ENCODE measurements at places on chromosomes 5 and 9. TPM values are rescaled to one million over a fixed set of nuclear protein-coding genes. Genes with fewer than 3 reads are reported as not detected.

The NR6A1 gene
- total RNA-seq, result 1.8 TPM

The TBCA gene
- total RNA-seq, result 147 TPM

The DEPDC1B gene
- not detected for total RNA-seq

The ADRB2 gene
- 4.2 TPM for total RNA-seq

The AJM1 gene
- 3.3 TPM for total RNA-seq

GRCh38 chr9:27247756-27248155 lies 49.2 kb downstream of the EQTN start:
- DNase-seq, result no peak

GRCh38 chr9:5879419-5880181 lies 11.1 kb upstream of the MLANA start:
- DNase-seq, result no peak

DNA sequence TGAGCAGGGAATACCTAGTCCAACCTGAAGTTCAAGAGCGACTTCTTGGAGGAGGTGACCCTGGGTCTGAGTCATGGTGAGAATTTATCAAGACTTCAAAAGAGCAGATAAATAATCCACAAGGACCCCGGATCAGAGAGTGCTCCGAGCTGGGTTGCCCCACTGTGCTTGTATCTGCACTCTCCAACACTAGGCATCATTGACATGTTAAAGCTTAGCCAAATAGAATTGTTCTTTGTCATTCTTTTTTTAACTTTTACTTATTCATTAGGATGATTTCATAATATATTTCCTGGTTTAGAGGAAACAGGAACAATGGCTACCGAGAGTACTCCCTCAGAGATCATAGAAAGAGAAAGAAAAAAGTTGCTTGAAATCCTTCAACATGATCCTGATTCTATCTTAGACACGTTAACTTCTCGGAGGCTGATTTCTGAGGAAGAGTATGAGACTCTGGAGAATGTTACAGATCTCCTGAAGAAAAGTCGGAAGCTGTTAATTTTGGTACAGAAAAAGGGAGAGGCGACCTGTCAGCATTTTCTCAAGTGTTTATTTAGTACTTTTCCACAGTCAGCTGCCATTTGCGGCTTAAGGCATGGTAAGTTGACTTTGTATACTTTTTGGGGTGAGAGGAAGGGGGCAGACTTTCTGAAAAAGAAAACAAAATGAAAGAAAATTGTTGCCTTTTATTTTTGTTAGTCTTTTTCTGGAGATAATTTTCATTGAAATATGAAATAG lies at the start of gene CARD6:
CARD6 (plus strand) TSS at position 300 of the 738 bp plus-strand sequence; CDS start at position 316, 16 bp downstream.
- DNase-seq, result no peak

GRCh38 chr5:141175933-141176332 lies 1.7 kb upstream of the PCDHB8 start:
- no peak for DNase-seq

DNA sequence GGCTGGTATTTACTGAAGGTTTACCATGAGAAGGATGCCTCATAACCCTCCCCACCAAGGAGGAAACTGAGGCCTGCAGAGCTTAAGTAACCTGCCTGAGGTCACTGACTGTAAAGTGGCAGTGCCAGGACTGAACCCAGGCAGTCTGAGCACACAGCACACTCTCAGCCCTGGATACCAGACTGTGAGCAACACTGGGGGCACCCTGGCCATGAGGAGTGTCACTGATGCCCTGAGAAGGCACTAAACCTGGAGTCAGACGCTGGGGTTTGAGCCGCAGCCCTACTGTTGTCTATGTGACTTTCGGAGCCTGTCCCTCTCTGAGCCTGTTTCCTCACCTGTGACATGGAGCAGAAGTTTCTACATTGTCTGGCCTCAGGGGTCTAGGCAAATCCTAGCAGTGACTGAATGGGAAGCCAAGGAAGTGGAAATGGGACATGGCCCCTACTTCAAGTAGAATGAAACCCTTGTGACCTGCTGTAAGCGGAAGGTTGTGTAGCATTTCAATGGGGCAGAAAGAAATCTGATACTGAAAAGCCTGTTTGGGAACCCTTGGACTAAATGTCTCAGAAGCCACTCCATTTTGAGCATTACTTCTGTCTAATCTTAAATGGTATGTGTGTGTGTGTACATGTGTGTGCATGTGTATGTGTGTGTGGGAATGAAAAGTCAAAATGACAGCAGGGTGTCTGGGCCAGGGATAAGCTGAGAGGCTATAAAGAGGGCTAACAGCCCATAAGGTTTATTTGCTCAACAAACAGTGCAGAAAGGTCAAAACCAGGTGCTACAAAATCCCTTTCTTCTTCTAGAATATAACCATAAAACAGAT lies 36.0 kb downstream of the B4GALT1 start:
- no peak for DNase-seq

- peak; percentile 94 for DNase-seq
Observed at GRCh38 chr5:93532370-93532769, 48.6 kb downstream of the NR2F1-AS1 start.

GRCh38 chr5:149262315-149262714 lies 9.3 kb upstream of the AFAP1L1 start:
- no peak for DNase-seq

DNA sequence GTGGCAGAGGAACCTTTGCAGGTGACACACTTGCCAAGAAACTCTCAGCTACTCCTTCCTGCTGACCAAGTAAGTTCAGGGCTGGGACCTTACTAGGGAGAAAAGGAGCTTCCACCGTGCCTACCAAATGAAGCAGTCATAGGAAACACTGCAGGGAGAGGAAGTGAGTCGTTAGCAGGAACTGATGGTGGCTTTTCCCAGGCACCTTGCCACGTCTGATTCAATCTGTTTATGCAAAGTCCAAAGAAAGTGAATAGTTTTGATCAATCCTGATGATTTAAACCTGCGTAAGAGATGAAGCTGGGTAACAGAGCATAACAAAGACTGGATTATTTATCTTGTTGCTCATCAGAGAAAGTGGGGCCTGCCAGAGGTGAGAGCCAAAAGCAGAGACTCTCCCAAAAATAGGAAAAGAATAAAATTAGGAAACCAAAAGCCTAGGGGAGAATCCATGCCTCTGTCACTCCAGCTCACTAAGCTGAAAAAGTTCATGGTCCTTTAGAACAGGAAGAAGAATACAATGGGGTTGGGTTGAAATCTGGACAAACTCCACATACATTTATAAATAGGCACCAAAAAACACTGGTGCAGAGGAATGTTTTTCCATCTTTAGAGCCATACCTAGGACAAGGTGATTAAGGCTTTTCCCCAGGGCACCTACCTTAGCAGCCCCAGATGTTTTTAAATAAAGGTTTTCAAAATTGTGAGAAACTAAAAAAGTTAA lies 9.3 kb upstream of the PFDN1 start:
- DNase-seq, result no peak

GRCh38 chr5:126138281-126138931 lies 284.8 kb upstream of the GRAMD2B start:
- DNase-seq, result no peak
